ENCODE measurements at places on chromosomes 2 and 18.

GRCh38 chr18:22847392-22847791, 85.7 kb upstream of the RBBP8 start:
- no peak for DNase-seq

DNA sequence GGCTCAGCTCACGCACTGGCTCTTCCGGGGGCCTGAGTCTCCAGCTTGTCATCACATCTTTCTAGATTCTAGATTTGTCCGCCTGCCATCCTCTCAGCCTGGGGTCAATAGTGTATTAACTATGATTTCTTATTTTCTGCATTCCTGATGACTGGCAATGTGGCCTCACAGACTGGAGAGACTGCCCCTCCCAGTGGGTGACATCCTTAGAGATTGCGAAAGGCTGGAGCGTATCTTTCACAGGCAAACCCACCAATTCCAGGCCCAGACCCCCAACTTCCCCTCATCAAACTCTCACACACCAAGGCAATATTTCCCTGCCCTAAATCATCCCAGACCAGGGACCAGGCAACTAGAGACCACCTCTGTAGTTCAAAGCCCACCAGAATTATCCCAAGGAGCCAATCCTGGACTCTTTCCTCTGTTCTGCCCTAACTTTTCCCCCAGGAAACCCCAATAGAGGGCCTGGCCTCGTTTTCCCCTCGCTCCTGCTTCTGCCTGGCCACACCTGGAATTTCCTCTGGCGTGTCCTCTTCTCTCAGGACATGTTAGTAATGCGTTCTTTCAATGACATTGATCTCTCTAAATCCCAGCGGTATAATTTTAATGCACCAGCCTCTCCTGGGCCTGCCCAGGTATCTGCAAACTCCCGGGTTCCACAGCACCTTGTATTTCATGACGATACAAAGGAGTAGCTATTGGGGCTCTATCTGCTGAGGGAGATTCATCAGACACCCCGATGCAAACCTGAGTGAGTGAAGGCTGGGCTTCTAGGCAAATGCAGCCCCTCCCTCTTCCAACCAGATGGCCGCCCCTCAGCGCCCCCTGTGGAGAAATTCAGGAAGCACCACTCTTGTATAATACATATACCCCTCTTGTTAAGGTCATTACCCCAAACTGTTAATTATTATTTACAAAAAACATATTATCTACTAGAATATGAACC, 2.4 kb upstream of the KCNF1 start:
- DNase-seq: no peak

DNA sequence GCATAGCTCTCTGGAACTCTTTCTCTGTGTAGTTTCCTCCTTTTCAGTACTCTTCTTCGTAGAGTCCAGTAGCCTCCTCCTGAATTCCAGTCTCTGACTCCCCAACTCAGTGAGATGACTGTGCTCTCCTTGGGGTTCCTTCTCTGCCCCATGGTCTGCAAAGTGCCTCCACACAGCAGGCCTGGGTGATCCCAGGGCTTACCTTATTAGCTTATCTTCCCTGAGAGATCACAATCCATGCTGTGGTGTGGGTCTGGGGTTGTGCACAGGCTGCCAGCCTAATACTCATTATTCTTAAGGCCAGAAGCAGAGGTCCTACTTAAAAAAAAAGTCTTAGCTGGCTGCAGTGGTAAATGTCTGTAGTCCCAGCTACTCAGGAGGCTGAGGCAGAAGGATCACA, 4.6 kb upstream of the GPR39 start:
- no peak for DNase-seq

DNA sequence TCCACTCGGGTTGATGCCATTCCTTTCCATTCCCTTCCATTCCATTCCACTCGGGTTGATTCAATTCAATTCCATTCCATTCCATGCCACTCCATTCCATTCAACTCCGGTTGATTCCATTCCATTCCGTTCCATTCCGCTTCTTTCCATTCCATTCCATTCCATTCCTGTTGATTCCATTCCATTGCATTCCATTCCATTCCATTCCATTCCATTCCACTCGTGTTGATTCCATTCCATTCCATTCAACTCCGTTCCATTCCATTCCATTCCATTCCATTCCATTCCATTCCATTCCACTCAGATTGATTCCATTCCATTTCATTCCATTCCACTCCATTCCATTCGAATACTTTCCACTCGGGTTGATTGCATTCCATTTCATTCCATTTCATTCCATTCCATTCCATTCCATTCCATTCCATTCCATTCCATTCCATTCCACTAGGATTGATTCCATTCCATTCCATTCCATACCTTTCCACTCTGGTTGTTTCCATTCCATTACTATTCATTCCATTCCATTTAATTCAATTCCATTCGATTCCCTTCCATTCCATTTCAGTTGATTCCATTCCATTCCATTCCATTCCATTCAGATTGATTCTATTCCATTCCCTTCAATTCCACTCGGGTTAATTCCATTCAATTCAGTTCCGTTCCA, 1141.8 kb downstream of the RPIA start:
- DNase-seq: no peak

- DNase-seq: no peak
These were observed 73.9 kb upstream of the TTC27 start for GRCh38 chr2:32553829-32554432.

- no peak for DNase-seq
These were observed 7.5 kb downstream of the ACYP2 start for GRCh38 chr2:54122939-54123338.

GRCh38 chr2:94986392-94986963, 39.0 kb upstream of the MAL start:
- DNase-seq: no peak

- DNase-seq: no peak
These were observed 492 bp downstream of the COLEC11 start for GRCh38 chr2:3595404-3595803.

DNA sequence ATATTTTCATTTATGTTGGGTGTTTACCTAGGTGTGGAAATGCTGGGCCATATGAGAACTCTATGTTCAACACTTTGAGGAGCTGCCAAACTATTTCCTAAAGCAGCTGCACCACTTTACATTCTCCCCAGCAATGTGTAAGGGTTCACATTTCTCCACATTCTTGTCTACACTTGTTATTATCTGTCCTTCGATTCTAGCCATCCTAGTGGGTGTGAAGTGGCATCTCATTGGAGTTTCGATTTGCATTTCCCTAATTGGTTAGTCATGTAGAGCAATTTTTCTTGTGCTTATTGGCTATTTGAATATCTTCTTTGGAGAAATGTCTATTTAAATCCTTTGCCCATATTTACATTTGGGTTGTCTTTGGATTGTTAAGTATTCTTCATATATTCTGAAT, 21.9 kb downstream of the RNF144A start:
- no peak for DNase-seq

DNA sequence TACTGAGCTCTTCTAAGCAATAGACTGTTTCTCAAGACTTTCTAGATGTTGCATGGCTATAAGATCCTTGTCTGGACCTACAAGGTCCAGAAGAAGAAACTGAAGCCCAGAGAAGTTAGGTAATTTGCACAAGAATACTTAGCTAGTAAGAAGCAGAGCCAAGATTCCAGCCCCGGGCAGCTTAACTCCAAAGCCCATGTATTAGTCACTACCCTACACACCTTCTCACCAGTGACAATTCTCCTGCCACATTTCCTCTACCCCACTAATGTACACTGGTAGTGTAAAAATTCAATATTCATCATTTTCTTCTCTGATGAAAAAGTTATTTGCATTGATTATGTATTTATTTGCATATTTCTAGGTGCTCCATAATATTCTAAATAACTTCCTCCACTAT, 95.5 kb upstream of the CREB1 start:
- no peak for DNase-seq

- DNase-seq: no peak
These were observed 126.1 kb downstream of the COL6A3 start for GRCh38 chr2:237287872-237288271.

DNA sequence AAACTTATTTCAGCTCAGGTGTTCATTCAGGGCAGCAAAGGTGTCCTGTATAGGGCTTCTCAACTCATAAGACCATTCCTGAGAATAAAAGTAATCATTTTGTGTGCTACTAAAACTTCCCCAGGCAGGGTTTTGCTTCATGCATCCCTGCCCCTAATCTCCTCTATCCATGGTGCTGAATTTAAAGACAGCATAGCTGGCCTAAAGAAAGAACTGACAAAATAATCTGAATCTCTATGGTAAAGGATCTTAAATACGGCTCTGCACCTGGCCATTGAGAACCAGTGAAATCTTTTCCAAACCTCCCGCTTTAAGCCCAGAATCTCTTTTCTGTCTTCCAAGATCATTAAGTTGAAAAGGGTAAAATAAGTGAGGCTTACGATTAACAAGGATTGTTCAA, 292.1 kb upstream of the KLHL29 start:
- no peak for DNase-seq

- no peak for DNase-seq
These were observed 48.9 kb upstream of the STPG4 start for GRCh38 chr2:47203995-47204394.

DNA sequence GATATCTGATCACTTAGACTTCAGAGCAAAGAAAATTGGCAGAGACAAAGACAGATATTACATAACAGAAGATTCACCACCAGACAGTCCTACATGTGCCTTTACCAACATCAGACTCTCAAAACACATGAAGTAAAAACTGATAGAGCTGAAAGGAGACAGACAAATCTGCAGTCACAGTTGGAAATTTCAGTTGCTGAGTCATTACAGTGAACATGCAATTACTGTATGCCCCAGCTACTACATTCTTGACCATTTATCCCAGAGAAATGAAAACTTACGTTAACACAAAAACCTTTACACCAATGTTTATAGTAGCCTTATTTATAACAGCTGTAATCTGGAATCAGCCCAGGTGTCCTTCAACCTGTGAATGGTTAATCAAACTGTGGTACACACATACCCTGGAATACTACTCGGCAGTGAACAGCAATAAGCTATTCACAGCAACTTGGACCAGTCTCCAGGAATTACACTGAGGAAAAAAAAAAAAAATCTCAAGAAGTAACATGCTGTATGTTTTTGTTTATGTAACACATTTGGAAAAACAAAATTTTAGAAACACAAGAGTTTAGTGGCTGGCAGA, 7.5 kb upstream of the SCLY start:
- no peak for DNase-seq

DNA sequence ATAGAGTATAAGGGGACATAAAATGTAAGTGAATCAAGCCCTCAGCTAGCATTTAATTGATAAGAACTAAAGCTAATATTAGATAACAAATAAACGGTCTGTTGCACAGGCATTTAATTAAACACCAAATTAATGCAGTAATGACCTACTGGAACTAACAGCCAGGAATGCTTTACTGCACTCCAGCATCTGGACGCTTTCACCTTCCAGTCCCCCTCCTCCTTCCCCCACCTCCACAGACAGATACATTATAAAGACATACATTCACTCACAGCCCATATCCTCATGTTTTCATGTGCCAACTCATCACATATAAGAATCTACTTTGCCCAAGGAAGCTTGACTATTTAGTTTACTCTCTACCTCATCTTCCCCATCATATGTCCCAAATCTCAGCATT, 337.4 kb upstream of the PIK3C3 start:
- DNase-seq: no peak

- no peak for DNase-seq
These were observed 508.4 kb downstream of the ZEB2 start for GRCh38 chr2:144011553-144011952.

GRCh38 chr18:49359732-49360444, 100.6 kb downstream of the DYM start:
- no peak for DNase-seq

GRCh38 chr2:33350632-33351031, 125.8 kb upstream of the RASGRP3 start:
- no peak for DNase-seq

DNA sequence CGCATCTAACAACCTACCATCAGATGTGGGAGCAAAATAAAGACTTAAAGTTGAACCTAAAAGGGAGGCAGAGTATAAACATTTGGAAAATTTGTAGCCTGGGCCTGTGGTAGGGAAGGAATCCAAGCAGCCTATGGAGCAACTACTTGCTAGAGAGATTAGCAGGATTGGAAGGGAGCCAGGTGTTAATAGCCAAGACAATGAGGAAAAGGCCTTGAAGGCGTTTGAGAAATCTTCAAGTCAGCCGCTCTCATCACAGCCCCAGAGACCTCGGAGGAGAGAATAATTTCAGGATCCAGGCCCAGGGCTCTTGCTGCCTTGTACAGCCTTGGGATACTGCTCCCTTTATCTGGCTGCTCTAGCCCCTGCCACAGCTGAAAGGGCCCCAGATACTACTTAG, 219.7 kb downstream of the THSD7B start:
- DNase-seq: no peak

- DNase-seq: no peak
These were observed 195.8 kb downstream of the MTX2 start for GRCh38 chr2:176464886-176465564.

DNA sequence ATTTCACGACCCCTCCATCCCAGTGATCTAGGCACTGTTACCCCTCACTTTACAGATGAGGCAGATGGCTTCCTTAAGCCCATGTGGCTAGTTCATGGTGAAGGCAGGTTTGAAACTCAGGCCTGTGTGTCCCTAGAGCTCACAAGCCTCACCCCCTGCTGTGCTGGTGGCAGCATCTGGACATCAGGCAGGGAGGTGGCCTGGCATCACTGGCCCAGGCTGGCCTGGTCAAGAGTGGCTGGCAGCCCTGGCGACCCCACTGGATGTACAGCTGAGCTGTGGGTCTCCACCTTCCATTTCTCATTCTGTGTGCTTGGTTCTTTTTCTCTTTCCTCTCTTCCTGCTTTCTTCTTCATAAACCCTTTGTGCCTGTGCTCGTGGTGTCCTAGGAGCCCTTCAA, 56.3 kb downstream of the BOLA3 start:
- DNase-seq: no peak

DNA sequence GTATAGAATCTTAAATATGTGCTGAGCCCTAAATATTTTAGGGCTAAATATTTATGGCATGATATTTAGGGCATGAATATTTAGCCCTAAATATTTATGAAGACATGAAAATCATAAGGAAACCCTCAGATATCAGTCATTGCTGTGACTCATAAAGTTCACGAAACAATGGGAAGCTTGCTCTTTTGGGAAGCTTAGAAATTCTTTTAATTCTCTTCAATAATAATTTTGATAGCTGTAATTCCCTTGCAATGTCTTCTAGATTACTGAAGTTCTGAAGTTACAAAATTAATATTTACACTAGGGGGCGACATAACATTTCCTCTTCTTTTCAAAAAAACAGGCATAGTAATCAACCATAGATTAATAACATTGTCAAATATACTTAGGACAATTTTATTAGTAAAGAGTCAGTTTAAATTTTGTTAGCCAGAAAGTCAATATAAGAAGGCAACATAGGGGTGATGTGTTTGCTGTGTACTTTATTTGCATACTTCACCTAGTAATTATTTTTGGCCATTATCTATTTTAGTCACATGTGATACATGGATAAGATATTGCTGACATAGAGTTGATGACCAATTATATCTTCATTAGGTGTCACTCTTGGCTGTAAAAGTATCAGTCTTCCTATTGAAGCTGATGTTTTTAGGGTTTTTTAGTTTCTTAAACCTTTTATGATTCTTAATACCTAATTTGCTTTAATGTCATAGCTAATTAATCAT, 13.2 kb downstream of the ZNF804A start:
- no peak for DNase-seq

- no peak for DNase-seq
These were observed 133.7 kb downstream of the GALNT3 start for GRCh38 chr2:165660361-165660760.

GRCh38 chr2:1739961-1740715, 4.2 kb downstream of the PXDN start:
- no peak for DNase-seq

GRCh38 chr2:21591926-21592325, 468.2 kb downstream of the TDRD15 start:
- no peak for DNase-seq
